ENCODE measurements at places on chromosomes 16 and 17.
A peak's percentile ranks its signal among the peaks of the same experiment; 100 is the strongest.

DNA sequence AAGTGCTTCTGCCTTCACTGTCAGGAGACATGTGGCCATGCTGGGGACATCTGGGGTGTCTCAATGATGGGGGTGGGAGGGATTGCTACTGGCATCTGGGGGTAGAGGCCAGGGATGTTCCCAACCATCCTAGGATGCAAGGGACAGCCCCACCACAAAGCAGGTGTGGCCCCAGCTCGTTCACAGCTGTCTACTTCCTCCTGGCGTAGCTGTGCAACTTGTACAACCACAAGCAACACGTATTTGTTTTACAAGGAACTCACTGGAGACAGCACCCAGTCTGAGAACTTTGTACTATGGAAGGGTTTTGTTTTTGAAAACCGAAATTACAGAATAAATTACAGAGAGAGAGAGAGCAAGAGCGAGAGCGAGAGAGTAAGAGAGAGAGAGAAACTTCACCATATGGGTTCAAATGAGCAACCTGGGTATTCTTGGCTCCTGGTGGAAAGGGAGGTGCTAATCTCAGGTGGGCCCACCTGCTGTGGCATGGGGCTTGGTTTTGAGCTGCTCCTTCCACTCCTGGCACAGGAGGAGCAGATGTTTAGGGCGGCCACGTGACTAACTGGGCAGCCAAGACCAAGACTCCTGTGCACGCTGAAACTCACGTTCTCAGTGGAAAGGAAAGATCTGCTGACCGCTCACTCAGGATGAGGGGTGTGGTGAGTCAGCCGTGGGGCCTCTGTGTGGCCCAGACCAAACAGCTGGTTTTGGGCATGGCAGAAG, 17.5 kb upstream of the TNFRSF13B start:
- DNase-seq = peak; percentile 27

GRCh38 chr17:43013296-43013695, 6.7 kb downstream of the IFI35 start:
- DNase-seq = no peak

DNA sequence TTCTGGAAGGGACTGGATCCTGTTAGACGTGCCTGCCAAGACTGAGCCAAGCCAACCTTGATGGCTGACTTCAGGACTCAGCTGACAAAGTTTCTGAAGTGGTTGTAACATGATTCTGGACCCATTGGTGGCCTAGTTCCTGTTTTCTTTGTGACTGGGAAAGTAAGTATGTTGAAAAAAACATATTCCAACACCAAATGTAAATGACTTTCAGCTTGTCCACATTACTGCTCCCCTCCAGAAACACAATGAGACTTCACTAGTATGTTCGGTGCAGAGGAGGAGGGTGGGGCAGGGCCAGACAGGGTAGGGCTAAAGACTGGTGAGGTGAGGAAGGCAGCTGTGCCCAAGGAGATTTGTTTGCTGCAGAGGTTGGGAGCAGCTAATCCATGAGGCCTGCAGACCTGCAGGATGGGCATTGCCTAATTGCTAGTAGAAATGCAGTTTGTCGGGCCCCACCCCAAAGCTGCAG, 26.4 kb downstream of the NMT1 start:
- no peak for DNase-seq

DNA sequence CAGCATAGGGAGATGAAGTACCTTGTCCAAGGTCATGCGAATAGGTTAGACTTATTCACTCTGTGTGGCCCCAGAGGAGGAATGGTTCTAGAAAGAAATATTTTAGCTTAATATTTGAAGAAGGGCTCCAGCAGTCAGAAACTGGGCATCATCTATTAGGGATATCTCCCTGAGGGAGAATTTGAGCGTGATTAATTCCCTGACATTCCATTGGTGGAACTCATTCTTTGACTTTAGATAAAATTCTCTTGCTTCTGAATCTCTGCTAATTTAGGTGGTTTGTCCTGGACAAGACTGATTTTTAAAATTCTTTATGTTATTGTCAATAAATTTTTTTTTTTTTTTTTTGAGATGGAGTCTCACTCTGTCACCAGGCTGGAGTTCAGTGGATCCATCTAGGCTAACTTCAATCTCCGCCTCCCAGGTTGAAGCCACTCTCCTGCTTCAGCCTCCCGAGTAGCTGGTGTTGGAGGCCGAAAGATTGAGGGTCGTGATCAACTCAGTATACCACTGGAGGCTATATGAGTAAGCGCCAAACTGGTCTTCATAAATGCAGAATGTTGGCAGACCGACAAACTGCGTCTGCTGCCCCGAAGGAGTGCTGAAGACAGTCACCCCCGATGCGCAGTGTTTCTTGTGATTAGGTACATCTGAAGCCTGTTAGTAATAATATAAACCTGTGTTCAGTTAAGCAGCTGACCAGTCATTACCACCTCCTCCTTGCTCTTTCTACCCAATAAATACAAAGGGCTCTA, 267.9 kb upstream of the HSBP1 start:
- DNase-seq = no peak

- no peak for DNase-seq
Observed at GRCh38 chr16:22797551-22797950, 16.4 kb upstream of the HS3ST2 start.

DNA sequence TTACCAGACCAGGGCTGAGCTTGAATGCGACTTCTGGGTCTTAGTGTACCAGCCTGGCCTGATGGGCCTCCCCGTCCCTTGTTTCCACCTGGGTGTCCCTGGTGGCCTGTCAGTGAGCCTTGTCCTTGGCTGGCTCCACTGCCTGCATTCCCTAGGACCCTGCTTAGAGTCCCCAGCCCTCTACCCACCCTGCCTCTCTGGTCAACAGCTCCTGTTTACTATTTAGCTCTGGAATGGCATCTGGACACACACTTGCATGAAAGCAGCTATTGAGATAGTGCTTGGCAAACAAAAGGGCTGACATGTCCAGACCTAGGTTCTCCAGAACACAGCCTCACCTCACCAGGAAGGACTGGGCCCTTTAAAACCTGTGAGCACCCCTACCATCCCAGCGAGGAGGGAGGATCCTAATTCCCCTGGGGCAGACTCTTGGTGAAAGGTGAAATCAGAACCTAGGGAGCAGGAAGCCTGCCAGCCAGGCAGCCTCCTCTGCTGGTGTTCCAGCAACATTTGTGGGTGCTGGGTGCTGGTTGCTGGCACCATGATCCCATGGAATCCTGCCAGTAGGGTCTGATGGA, 38.8 kb downstream of the RAI1 start:
- DNase-seq = no peak

Measured in CD4-positive, alpha-beta T cell treated with Interleukin-2 at 100 ng/mL for 4 hours (primary cell).